ENCODE measurements at places on chromosomes 2 and 18.

- DNase-seq, result no peak
Observed at GRCh38 chr2:224137208-224137607, 98.1 kb upstream of the SERPINE2 start.

- DNase-seq, result no peak
Observed at GRCh38 chr2:54536720-54537119, 80.6 kb downstream of the SPTBN1 start.

- no peak for DNase-seq
Observed at GRCh38 chr18:67367540-67367939, 149.0 kb downstream of the DSEL start.

DNA sequence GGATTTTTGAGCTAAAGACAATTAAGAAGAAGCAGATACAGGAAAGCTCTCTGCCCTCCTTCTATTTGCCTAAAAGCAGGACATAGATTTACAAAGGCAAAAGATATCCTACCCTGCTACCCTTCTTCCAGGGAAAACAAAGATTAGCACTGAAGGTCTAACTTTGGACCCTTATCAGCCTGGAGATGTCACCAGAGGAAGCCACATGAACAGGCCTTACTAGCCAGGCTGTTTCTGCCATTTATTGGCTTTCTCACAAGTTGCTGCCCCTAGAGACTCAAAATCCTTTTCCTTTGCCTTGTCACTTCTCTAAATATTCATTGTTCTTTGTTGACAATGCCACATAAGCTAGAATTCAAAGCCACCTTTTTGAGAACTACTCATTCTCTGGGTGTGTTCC, 147.3 kb downstream of the B3GNT2 start:
- DNase-seq, result no peak

- DNase-seq, result no peak
Observed at GRCh38 chr2:88855620-88856408, 164.3 kb downstream of the RPIA start.

DNA sequence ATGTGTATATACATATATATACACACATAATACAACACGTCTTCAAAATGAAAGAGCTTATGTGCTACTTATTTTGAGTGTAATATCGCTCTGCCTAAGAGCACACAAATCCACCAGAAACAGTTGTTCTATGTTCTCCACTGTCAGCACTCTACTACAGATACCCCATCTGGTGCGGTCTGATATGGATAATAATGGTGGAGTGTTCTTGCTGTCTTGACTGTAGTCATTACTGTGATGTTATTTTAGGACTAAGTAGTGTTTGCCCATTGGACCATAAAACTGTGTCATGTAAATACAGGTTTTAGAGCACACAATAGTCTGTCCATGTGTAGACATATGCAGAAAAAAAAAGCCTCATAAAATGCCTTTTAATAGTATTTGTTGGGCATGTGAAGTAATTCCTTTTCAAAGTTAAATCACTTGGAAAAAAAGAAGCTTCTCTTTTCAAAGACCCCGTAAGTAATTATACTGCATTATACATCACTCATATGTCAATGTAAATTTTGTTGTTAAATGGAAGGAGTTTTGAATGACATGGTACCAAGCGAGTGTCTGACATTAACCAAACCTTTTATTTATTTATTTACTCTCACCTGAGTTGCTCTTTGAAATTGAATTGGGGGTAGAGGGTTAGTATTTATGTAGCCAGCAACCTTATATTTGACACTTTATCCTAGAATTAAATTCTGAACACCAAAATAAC, 1249.2 kb upstream of the ZEB2 start:
- no peak for DNase-seq

- DNase-seq, result no peak
Observed at GRCh38 chr2:197077336-197077735, 150.8 kb upstream of the PGAP1 start.

GRCh38 chr2:18841248-18842150, 252.1 kb upstream of the NT5C1B start:
- DNase-seq, result no peak

GRCh38 chr2:118856978-118857676, 9.7 kb upstream of the EN1 start:
- DNase-seq, result no peak

DNA sequence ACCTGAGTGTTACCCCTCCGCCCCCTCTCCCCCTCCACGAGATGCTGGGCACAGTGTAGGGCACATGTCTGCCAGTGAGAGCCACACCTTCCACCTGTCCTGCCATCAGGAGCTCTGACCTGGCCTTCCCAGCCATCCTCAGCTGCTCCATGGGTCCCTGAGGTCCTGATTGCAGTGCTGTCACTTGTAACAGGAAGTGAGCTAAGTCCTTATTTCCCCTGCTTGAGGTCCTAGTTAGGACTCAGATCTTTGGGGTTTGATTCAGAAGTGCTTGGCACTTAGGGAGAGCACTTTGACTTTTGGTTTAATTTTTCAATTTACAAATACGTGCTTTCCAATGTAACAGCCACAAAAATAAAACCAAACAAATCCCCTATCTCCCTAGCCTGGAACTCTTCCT, 125.5 kb downstream of the WDSUB1 start:
- DNase-seq, result no peak

DNA sequence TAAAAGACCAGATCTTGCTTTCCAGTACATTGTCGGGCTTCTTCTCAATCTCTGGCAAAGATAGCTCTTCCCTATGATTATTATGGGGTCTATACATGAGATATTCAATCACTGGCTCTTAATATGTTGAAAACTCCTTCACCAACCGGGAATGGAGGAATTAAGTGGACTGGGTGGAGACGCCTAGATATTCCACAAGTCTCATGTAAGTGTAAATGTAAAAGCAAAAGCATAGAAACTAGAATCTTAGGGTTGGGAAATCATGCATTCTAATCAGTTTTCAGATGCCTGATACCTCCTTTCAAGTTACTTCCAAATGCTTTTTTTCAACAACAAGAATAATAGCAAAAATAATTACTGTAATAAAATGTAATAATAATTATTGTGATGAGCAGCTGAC, 38.0 kb downstream of the DPP4 start:
- no peak for DNase-seq

GRCh38 chr2:166539340-166540162, 45.5 kb upstream of the SCN7A start:
- peak; percentile 74 for DNase-seq

DNA sequence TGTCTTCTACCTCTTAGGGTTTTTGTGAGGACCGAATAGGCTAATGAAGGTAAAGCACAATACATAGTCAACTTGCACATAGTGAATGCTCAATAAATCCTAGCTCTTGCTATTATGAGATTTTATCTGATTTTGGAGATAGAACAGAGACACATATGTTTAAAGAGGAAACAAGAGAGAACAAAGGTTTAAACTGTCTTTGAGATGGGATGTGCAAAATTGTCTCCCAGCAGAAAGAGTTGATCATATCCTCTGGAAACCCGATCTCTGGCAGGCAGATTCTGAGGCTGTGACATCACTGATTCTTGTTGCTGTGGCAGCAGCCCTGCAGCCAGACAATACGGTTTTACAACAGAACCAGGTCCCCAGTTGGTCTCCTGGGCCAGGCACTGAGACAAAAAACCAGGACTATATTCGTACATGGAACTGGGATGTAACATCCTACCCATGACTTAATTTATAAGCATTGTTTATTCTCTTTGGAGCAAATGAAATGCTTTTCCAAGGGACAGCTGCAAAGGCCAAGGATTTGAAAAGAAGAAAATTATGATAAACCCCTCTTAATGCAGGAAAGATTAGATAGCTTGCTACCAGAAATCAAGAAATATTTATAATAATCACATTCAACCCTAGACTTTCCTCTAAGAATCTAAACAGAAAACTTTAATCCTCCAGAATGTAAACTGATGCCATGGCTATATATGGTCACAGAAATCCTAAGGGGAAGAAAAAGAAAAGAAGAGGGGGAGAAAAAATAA, 80.2 kb downstream of the SLC8A1 start:
- DNase-seq, result peak; percentile 90

DNA sequence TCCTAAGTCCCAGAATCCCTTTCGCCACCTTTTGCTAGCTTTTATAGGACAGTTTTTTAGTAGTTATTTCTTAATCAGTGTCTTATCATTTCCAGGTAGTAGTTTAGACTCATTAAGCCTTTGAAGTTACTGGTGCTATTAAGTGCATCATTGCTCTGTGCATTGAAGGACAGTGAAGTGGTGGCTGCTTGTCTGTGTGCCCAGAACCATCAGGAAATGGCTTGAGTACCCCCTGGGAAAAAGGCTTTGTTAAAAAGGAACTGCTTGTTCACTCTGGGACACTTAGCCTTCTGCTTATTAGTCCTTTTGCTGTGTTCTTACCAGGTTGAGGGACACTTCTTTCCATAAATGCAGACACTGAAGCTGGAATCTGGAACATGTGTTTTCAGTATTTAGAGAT, 30.0 kb downstream of the DTNA start:
- no peak for DNase-seq

DNA sequence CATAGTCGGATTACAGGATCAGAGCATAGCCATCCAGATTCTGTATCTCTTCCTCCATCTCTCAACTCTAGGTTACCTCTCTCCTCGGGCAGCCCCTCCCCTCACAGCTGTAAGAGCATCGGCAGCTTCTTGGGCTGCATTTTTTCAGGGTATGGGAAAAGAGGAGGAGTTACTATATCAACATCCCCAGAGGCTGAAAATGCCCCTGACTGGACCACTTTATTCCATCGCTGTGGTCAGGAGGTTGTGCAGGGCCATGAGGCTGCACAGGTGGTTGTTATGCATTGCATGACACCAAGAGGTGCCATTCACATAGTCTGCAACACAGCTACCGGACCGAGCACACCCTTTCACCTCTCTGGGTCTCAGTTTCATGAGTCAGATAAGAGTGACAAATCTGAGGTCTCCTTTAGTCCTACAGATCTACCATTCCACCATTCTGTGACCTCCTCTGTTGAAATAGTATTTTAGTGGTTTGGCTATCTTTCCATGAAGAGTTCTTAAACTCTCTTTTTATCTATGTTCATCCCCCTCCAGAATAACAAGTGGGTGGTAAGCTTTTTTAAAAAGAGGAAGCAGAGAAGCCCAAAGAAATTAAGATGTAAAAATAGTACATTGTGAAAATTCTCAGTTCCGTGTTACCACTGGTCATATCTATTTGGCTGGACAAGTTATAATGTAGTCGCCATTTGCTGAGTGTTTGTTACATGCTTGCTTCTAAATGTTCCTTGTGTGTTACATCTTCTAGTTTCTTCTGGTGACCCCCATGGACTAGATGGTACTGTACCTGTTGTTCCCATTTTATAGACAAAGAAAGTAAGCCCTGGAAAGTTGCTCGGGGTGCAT, 56.6 kb upstream of the SLC1A4 start:
- DNase-seq, result no peak

- no peak for DNase-seq
Observed at GRCh38 chr2:59399126-59399525, 1154.3 kb downstream of the BCL11A start.

- DNase-seq, result no peak
Observed at GRCh38 chr2:165074884-165075283, 119.6 kb upstream of the SLC38A11 start.

GRCh38 chr2:72386288-72386687, 238.6 kb upstream of the CYP26B1 start:
- no peak for DNase-seq

DNA sequence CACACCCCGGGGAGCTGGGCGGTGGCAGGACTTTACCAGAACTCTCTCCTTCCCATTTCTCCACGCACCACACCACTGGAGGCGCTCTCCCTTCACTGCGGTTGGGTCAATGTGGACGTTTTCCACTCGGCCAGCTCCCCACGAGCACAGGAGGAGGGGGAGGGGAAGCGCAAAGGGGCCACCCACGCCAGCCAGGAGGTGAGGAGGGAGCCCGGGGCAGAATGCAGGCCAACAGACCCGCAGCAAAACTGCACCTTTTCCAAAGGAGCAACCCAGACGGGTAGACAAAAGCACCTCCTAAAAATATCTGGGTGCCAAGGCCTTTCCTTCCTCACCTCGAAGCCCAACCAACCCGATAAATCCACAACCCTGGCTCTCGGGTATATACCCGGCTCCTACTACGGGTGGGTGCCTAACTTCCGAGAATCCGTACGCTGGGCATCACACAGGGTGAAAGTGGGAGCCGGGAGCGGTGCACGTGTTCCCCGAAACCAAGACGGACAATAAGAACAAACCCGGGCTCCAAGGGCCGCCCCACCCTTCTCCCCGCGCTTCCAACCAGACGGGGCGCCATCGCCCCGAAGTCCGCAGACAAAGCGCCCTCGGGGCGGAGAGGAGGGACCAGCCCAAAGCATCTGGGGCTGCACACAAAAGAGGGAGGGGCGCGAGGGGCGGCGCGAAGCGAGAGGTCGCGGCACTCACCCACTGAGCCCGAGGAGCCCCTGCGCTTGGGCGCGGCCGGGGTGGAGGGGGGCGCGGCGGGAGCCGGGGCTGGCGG, 1.0 kb downstream of the RTN4 start:
- DNase-seq, result peak; percentile 79

GRCh38 chr2:215615803-215616174, 179.9 kb upstream of the FN1 start:
- DNase-seq, result no peak

Measured in astrocyte of the spinal cord (primary cell).